ENCODE measurements at places on chromosomes 16 and 17.

DNA sequence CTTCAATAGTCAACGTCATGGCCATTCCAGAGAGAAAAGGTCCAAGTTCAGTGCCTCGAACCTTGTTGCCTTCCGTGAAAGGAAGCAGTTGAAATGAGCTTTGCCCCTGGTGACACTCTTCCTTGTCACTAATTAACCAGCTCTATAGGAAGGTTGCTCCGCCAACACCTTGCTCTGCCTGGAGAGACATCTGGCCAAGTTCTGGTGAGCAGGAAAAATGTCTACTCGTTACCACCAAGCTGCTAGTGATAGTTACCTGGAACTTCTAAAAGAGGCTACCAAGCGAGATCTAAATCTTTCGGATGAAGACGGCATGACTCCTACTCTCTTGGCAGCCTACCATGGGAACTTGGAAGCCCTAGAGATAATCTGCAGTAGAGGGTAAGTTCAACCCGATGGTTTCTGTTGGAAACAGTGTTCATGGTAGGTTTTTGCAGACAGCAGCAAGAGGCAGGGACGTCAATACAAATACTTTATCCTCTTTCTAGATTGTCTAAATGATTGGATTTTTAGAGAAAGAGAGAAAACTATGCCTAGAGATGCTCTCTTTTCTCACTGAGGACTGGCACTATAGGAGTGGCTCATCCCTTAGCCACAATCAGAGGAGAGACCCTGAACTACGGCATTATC is at the start of gene ANKS4B:
Gene ANKS4B (plus strand): TSS at position 179 of the 630 bp plus-strand sequence. CDS start 39 bp downstream, at position 218.
- no peak for DNase-seq

DNA sequence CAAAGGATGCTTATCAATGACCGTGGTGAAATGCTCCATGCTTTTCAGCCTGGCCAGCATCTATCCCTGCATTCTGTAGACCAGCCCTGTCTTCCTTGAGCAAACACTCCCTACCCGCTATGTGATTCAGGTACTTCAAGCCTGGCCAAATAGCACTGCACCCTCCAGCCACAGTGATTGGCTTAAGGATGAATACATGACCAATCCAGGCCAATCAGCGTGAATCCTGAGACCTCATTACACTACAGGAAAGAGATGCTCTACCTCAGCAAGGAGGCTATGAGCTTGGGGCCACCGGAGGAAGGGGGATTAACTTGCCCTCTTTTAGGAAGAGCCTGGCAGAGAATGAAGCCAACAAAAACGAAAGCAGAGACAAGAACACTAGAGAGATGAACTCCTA is 162.5 kb downstream of the ZNF423 start:
- DNase-seq = no peak

DNA sequence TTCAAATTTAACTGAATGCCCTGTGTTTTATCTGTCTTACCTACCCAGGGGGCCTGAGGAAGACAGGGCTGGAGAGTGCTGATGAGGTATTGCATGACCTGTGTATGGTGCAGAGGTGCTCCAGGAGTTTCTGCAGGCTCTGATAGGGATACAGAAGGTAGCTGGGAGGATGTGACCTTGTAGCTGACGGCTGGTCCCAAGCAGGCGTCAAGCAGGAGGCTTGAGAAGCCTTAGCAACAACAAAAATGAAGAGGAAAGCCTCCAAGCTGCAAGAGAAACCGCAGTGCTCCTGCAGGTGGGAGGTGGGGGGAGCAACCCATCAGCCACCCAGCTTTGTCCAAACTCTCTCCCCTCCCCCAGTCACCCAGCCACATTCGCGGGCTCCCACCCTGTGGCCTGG is 40.4 kb downstream of the LAT start:
- no peak for DNase-seq

DNA sequence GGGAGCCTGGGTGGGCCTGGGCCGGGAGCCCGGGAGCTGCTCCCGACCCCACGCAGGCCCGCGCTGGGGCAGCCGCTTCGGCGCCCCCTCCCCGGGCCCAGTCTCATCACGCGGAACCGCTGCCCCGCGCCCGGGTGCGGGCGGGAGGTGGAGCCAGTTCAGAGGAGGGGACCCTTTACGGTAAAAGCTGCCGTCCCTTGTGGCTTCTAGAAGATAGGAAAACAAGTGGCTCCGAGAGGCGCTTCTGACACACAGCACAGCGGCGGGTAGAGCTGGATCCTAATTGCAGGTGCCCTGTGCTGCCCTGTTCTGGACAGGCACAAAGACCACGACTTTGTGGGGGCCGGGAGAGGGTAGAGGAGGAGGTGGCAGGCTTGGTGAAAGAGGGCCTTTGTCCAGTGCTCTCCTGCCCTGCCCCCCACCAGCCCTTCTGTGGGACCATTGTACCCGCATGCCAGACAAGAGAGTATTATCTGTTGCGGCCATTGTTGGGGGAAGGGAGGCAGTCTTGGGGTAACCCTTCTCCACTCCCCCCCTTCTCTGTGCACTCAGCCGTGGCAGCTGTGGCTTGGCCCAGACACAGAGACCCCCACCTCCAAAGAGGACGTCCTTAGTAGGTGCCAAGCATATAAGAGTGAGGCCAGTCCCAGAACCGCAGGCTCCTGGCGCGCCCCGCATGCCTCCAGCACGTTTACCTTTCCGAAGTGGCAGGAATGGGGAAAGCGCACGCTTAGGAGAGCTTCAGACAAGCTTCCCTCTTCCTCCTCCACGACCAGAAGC is 736 bp downstream of the CNP start:
- no peak for DNase-seq

DNA sequence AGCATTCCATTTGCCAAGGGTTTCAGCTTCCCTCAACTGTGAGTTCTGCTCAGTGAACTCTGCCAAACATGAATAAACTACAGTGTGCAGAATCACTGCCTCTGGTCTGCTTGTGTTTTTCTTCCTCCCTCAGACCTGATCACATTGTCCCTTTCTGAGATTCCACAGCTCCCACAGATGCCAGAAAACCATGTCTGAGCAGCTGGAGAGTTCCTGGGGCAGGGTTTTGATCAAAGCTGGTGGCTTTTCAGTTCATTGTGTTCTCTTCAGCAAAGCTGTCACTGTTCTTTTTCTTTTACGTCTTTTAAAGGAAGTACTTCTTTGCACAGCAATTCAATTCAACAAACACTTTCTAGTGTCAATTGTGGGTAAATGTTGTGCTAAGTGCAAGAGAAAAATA is 555.8 kb downstream of the RBFOX1 start:
- no peak for DNase-seq

DNA sequence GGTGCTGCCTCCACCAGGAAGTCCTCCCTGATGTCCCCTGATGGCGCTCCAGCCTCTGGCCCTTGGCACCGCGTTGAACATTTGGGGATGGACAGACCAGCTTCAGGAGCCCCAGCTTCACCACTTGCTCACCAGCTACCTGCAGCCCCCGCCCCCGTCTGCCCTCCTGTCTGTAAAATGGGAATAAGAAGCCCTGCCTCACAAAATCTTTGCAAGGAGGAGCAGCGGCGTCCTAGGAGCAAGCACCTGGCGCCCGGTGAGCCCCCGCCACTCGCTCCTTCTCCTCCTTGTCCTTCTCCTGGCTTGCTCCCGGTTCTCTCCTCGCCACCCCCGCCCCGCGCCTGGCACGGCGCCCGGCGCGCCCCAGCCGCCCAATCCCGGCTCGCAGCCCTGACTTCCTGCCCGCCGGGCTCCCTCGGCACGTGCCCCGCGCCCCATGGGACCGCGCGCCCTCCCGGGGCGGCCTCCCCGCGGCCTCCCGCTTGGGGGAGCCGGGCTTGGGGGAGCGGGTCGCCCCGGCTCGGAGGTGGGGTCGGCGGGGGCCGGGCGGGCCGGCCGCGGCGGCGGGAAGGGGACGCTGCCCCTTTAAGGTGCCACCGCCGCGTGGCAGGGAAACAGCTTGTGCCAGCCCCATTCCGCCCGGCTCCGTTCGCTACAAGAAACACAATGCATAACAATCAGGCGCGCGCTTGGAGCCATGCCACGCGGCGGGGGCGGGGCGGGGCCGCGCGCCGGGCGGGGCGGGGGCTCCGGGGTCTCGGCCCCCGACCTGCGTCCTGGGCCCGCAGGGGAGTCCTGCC is 9.1 kb upstream of the PPP1R1B start:
- no peak for DNase-seq

DNA sequence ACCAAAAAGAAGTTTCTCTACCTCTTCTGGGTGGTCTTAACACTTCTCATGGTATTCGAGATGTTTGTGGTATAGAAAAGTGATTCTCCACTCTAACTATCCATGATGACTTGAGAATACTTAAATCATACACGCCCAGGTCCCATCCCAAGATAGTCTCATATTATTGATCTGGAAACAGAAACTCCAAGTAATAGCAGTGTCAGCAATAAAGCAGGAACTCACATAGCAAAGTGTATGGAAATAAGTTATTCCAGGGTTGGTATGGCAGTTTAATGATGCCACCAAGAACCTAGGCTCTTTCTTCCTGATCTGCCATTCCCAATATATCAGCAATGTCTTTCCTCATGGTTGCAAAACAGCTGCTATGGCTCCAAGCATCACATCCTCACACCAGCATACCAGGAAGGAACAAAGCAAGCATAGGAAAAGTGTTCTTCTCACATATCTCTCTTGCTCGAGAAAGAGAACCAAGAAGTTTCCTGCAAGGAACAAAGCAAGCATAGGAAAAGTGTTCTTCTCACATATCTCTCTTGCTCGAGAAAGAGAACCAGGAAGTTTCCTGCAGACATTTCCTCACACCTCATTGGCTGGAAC is 23.6 kb upstream of the TOX3 start:
- DNase-seq = no peak

- no peak for DNase-seq
Observed at GRCh38 chr16:89346869-89347268, 129.4 kb downstream of the ZNF778 start.

DNA sequence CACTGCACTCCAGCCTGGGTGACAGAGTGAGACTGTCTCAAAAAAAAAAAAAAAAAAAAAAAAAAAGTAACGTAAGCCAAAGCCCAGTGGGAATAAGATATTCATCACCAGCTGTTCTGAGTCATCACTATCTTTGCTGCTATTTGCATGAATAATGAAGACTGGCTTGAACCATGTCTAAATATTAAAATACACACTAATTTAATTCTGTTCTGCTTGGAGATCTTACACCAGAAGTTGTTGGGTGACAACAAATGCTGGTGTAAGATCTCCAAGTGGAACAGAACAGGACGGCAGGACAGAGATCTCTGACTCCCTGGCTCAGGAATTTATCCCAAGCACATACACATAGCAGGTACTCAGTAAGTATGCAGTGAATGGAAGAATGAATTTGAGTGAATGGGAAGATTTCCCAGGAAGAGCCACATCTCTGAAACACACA is 19.6 kb downstream of the DNAH17 start:
- DNase-seq = no peak

- no peak for DNase-seq
Observed at GRCh38 chr17:56785405-56785804, 48.3 kb downstream of the C17orf67 start.

DNA sequence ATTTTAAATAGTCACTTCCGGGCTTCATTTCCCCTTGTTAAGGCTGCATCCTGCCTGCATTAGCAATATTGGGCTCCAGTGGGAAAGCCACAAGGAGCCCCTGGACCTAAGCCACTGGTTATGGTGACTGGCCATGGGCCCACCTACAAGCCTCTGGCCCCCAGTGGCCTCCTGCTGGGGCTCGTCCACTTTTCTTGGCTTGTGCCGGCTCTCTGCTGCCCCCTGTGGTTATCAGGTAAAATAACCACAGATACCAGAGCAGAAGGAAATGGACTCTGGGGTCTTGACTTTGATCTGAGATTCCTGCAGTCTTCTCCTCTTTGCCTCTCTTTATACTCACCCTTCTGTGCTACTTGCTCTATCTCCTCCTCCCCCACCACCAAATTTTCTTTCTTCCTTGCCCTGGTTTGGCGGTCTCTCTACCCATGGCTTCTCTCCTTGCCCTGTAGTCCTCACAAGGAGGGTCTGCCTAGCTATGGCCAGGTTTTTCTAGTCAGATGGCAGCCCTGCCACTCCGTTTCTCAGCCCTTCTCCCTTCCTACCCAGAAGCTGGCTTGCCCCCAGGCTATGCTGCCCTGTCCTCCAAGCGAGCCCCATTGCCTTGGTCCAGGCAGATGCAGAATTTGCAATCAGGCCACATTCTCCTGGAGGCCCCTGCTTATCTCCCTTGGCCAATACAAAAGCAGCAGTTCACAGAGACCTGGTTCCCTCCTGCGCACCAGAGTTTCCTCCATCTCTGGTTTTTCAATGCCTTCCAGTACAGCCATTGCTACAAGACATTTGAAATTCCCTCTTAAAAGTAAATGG is 82.9 kb upstream of the RCVRN start:
- no peak for DNase-seq

- no peak for DNase-seq
Observed at GRCh38 chr17:28599311-28600184, 723 bp upstream of the SPAG5 start.

GRCh38 chr16:56610017-56610608 is 1.7 kb downstream of the MT2A start:
- no peak for DNase-seq

DNA sequence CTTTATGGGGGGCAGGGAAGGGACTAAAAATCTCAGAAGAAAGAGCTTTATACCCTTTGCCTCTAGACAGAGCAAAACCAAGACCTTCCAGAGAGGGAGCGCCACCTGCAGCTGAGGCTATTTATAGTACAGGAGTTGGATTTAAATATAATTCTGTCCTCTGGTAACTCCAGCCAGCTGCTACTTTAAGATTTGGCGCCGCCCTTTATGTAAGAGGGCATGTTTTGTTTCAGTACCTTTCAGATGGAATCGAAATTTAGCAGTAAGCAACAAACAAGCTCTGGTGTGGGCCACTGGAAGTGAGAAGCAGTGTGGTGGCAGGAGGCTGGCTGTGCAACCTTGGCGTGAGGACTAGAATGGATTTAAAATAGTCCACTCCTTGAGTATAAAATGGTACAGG is 5.2 kb upstream of the GUCY2D start:
- DNase-seq = no peak

DNA sequence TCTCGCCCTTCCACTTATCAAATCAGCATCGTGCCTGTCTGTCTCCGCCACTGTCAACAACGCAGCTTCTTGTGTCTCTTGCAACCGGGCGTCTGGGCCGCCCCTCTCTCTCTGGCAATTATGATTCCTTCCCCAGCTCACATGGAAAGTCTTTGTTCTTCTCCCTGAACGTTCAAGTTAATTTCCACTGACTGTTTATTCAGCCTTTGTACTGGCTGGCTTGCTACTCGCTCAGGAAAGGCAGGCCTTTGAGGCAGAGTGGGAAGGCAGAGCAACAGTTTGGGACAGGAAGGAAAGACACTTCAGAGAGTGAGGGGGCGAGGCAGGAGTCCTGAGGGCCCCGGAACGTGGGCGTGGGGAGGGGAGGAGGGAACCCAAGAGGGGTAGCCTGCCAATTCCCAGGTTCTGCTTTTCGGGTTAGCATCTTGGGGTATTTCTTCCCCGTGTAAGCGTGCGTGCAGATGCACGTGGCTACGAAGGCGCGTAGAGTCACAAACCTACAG is 50.8 kb downstream of the AKAP1 start:
- DNase-seq = no peak

Data from esophagus squamous epithelium (tissue), 5 donors.